ENCODE measurements at places on chromosomes 3 and 15.

- no peak for DNase-seq
These were observed 34.6 kb downstream of the CHD2 start for GRCh38 chr15:92934716-92935115.

- no peak for DNase-seq
These were observed 58.1 kb downstream of the DGKG start for GRCh38 chr3:186303965-186304364.

- DNase-seq: no peak
These were observed 721 bp downstream of the P2RY1 start for GRCh38 chr3:152835601-152836102.

DNA sequence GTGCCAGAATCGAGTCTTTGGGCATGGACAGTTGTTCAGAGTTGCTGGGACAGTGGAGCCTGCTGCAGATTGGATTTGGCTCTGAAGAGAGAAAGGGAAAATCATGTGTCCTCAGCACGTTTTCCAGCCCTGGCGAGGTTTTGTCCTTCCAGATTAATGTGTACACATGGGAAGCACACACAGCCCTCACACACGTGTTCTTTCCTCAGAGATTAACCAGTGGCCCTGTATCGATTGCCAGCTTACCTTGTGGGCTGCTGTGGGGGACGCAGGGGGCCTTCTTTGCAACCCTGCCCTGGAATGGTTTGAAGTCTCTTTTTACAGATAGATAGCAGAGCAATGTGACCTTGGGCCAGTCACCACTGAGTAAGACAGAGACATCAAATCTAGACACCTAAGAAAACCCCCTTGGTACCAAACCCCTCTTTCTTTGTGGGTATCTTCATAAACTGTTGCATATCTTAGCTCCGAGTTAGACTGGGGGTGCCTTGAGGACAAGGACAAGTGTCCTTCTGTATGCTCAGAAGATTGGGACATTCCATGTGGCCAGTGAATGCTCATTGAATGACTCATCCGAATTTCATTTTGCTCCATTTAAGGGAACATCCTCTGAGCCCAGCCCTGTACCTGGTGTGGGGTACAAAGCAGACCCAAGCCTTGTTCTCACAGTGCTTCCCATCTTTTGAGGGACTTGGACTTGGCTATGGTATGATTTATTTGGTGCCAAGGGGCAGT is 48.0 kb downstream of the SMAD6 start:
- DNase-seq: no peak

GRCh38 chr3:40996827-40997710 is 202.2 kb upstream of the CTNNB1 start:
- no peak for DNase-seq

DNA sequence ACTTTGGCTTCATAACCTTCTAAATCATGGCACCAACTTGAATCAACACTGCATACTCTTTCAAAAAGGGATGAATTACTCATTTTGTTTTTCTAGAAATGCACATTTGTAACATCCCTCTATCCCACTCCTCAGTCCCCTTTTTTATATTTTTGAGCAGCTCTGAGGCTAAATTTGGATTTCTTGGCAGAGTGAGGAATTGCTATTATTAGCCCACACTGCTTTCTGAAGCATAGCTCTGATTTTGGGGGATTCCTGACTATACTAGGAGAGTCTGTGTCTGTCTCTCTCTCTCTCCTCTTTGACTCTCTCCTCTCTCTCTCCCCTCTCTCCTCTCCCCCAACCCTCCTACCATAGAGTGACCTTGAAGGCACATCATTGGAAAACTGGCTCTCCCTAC is 76.6 kb downstream of the RBPMS2 start:
- DNase-seq: no peak

DNA sequence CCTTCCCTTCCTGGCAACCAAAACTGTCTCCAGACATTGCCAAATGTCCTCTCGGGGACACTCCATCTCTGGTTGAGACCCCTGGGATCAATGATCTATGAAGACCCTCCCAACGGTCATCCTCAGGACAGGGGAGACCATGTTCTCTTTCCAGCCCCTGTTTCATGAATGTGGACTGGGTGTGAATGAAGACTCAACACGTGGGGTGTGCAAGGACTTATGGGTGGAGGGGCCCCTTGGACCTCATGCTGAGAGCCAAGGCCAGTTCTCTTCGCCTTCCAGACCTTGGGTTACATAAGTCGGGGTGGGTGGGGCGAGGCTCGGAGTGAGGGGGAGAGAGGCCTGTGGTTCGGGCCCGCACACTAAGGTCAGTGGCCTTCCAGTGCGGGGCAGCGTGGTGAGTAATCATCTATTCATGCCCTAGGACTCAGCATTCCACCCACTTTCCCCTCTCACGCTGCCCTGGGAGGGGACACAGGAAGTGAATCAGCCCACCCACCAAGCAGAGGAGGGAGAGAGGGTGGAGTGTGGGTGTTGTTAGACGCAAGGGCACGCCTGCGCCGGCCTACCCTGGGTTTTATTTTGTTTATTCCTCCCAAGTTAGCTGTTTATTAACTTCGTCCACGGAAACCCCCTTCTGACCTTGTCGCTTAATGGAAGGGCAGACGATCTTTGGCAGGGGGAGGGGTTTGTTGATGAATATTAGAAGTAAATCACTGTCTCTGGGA is 6.7 kb downstream of the PAQR5 start:
- peak; percentile 81 for DNase-seq
